Cardiac fibroblast (primary cell): ENCODE measurements at places on chromosomes 13 and 19.
A peak's percentile ranks its signal among the peaks of the same experiment; 100 is the strongest.

- DNase-seq, result no peak
Measured at GRCh38 chr13:40170091-40170490, 496.4 kb downstream of the FOXO1 start.

DNA sequence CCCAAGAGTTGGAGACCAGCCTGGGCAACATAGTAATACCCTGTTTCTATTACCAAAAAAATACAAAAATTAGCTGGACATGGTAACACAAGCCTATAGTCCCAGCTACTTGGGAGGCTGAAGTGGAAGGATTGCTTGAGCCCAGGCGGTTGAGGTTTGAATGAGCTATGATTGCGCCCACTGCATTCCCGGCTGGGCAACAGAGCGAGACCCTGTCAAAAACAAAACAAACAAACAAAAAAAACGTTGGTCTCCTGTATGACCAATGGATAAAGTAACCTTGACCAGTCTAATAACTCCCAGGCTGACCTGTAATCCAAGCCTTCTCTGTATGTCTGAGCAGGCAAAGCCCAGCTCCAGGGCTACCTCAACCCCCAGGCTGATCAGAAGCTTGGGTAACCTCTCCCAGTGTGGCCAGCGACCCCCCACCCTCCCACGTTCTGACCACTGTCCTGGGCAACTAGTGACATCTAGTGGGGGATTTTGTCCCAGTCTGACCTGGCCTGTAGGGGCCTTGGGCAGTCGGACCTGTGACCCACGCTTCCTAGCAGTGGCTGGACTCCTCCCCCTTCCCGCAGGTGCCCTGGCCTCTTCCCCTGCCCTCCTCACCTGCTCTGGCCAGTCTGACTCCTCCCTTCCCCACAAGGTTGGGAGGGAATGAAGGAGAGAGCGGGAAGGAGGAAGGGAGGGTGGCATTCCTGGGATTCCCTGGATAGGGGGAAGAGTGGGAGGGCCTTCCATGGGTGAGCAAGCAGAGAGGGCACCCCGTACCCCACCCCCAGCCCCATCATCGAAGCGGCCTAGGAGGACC lies 1.0 kb upstream of the BCAM start:
- peak; percentile 48 for DNase-seq

- no peak for DNase-seq
Measured at GRCh38 chr19:18419699-18420460, 682 bp downstream of the SSBP4 start.

GRCh38 chr19:3041761-3042620 lies 12.9 kb upstream of the TLE2 start:
- DNase-seq, result no peak

DNA sequence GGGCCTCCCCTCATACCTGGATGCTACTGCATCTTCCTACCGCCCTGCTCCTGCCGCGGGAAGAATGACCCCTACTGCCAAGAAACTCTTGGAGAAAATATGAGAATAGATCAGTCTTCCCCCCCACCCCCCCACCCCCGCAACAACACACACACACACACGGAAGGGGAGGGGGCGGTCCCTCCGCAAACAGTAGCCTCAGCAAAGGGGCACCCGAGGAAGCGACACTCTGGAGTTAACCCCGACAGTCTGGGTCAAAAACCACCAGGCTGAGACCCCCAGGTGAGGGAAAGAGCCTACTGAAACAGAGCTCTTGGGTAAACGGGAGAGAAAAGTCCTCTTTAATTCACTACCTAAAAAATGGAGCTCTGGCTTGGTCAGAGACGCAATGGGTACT lies 1.2 kb downstream of the MED26 start:
- DNase-seq, result no peak

DNA sequence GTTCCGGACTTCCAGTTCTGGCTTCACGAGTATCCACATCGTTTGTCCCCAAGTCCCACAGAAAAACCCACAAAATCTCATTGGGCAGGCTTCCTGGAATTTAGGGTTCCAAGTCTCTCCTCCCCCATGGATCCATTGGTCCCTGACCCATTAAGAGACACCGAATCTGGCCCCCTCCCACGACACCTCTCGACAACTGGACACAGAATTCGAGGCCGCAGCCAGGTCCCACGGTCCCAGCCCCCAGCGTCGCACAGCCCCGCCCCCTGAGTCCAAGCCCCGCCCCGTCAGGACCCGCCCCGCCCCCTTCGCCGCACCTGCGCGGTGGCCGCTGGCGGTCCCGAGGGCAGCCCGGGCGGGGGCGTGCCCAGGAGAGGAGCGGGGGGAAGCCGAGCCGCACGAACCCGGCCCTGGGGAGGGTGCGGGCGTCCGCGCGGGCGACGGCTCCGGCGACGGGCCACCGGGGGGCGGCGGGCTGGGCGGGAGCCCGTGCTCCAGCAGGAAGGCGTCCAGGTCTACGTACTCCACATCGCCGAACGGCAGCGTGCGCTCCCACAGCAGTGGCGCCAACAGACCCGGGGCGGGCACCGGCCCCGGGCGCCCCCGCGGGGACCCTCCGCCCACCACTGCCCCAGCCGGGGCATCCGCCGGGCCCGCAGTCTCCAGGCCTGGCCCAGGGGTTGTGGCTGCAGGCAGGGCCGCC lies 1.8 kb downstream of the DBP start:
- no peak for DNase-seq

DNA sequence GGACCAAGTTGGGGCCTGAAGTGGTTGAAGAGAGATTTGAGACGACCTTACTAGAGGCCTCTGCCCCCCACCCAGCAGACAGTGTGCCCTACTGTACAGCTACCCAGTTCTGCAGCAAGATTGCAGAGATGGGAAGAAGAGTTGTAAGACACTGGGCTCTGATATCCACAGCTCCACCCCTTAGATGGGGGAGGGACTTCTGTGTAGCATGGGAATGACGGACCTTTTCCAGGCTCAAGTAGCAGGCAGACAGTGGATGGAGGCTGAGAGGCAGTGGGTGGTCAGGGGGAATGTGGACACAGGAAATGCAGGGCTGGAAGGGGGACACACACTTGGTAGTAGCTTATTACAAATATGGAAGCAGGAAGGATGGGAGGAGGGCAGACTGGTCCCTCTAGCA lies 13.0 kb downstream of the LRFN3 start:
- DNase-seq, result no peak

DNA sequence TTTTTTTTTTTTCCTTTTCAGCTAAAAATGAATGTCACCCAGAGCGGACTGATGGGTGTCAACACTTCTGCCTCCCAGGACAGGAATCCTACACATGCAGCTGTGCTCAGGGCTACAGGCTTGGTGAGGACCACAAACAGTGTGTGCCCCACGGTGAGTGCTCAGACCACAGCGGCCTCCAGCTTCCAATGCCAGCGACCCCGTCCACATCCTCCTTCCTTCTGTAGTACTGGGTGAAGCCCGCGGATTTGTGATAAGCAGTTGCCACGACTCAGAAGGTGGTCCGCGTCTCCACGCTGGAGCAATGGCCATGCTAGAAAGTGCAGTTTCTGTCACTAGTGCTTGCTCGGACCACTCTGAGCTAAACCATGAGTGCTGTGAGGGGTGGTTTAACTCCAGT lies 6.0 kb downstream of the PROZ start:
- DNase-seq, result no peak

DNA sequence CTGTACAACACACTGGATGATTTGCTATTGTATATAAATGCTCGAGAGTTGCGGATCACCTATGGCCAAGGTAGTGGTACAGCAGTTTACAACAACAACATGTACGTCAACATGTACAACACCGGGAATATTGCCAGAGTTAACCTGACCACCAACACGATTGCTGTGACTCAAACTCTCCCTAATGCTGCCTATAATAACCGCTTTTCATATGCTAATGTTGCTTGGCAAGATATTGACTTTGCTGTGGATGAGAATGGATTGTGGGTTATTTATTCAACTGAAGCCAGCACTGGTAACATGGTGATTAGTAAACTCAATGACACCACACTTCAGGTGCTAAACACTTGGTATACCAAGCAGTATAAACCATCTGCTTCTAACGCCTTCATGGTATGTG lies 21.5 kb downstream of the OLFM4 start:
- DNase-seq, result no peak

GRCh38 chr19:48283908-48284307 lies 14.0 kb downstream of the ZNF114 start:
- DNase-seq, result peak; percentile 94

DNA sequence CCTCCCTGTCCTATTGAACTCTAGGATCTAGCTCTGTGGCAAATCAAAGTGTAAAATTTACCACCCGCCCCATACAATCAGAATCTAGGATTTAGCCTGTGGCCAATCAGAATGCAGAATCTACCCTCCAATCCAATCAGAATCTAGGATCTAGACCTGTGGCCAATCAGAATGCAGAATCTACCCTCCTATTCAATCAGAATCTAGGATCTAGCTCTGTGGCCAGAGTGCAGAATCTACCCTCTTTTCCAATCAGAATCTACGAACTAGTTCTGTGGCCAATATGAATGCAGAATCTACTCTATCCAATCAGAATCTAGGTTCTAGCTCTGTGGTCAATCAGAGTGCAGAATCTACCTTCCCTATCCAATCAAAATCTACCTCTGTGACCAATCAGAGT lies 25.8 kb downstream of the PRKD2 start:
- no peak for DNase-seq

GRCh38 chr13:33761740-33762139 lies 56.2 kb upstream of the RFC3 start:
- DNase-seq, result peak; percentile 4

DNA sequence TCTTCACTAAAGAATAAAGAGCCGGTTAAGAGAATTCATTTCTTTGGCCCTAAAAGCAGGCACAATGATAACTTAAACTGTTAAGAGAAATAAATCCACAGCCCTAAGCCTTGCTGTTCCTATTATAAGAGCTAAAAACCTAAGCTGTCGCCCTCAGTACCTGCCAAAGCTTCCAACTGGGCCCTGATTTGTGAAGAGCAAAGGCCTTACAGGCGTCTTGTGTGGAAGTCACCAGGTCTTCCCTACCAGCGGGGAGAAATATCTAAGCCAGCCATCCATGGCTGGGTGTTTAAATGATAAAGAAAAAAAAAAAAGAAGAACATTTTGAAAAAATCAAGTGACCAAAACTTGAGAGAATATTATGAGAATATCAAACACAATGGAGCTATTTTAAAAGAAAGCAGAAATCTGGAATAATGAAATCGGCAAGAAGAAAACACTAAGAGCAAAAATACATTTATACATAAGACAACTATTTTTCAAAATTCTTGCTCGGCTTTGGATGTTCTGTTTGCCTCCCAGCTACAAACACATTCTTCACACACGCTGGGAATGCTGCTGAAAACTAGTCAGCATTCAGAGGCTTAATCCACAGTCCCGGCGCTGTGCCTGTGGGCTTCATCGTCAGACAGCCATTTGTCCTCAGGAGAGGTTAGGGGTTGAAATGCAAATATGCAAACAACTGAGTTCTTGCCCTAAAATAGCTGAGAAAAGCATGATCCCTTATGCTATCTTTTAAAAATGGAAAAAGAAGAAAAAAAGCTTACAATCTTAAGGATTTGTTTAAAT lies 89.8 kb upstream of the LSM14A start:
- DNase-seq, result no peak

DNA sequence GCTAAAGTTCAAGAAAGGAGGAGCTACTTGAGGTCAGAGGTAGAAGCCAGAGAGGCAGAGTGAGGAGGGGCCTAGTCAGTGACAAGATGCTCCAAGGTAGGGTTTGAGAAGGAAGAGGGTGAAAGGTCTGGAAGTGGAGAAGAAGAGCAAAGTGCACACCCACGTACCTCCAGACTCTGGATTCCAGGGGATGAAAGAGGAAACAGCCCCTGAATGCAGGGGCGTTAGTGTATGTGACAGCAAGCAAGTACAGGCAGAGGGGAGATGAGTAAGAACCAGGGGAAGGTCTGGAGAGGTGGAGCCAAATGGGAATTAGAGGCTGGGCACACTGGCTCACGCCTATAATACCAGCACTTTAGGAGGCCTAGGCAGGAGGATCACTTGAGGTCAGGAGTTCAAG lies 8.7 kb downstream of the RPS28 start:
- no peak for DNase-seq

- peak; percentile 52 for DNase-seq
Measured at GRCh38 chr13:77176350-77176749, 149.4 kb upstream of the FBXL3 start.

DNA sequence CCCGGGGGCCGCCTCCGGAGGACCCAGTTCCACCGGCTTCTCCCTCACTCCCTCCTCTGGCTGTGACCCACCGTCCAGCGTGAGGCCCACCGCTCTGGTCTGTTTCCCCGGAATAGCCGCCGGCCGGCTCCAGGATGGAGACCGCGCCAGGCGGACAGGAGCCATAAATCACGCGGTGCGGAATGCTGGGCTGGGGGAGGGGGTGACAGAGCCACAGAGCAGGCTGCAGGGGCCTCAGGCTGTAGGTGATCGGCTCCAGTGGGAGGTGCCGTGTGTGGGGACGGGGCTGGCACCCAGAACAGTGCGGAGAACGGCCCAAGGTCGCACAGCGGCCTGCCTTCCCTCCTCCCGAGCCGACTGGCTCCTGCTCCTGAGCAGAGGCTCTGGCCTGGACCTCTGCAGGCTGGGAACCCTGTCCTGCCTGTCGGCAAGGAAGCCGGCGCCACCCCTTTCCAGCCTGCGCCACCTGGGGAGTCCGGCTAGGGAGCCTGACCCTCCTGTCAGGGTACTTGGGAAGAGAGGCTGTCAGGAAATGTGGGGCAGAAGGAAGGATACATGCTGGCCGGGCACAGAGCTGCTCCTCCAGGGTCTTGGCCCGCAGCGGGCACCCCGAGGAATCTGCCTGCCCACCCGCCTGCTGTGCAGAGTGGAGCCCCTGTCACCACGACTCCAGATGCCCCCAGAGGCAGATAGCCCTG lies 8.3 kb downstream of the PIAS4 start:
- DNase-seq, result no peak

- no peak for DNase-seq
Measured at GRCh38 chr19:35740108-35740422, 2.2 kb downstream of the IGFLR1 start.

- DNase-seq, result no peak
Measured at GRCh38 chr19:15425321-15425950, 6.6 kb upstream of the AKAP8L start.

- no peak for DNase-seq
Measured at GRCh38 chr13:46031581-46032263, 20.8 kb downstream of the ZC3H13 start.

GRCh38 chr13:63741029-63741813 lies 2325.6 kb upstream of the PCDH20 start:
- DNase-seq, result no peak

GRCh38 chr13:69641773-69642172 lies 465.9 kb upstream of the ATXN8OS start:
- DNase-seq, result no peak

- DNase-seq, result peak; percentile 49
Measured at GRCh38 chr13:44273991-44274770, 99.4 kb upstream of the SERP2 start.

DNA sequence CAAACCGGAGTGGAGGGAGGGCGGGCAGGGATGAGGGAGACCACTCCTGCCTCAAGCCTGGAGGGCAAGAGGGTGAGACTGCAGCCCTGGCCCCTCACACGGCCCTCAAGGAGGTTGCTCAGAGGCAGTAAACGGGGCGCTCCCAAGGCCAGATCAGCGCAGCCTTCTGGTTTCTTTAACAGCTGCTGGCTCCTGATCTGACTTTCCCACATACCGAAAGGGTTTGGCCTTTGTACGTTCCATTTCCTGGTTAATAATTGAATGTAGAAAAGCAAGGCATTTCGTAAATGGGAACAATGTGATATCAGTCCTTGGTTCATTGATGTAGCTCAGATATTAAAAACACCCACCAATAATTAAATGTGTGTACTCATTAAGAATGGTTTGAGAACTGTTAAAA lies 71.5 kb downstream of the GGACT start:
- DNase-seq, result no peak
